ENCODE measurements at places on chromosomes 3 and 15.

DNA sequence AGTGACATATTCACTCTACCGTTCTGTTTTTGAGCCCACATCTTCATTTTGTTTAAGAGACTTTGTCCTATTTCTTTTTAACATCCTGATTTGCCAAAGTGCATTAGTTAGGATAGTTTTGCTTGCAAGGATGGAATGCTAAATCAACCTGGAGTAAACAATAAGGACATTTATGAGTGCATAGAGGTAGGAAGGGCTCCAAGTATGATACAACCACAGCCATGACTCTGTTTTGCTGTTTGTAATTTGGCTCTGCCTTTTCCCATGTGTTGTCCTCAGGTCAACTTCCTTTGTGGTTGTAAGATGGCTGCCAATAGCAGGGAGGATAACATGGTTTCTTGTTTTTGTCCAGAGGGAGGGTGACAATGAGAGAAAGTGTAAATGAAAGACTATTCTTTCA is 66.4 kb upstream of the GOLIM4 start:
- DNase-seq, result peak; percentile 22

DNA sequence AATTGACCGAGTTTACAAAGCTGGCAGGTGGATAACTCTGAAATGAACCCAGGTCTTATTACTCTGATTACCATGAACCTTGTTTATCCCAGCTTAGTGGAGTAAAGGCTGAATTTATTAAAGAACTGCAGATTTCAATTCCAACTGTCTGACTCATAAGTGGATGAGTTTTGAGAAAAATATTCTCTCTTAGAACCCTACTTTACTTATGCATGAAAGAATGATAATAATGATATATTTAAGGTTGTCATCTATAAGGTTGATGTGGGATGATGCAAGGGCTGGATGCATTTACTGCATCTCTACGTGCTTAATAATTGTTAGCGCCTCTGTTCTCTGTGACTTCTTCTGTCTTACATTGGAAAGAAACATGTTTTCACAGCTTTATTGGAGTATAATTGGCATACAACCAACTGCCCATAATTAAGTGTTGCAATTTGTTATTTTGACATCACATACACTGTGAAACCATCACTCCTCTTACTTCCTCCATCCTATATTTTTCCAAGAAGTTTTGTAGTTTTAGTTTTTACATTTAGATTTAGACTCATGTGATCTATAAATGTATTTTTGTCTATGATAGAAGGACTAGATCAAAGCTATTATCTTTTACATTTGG is 771.2 kb upstream of the ARRDC4 start:
- DNase-seq, result no peak

GRCh38 chr3:171950373-171950772 is 89.0 kb upstream of the FNDC3B start:
- peak; percentile 14 for DNase-seq

DNA sequence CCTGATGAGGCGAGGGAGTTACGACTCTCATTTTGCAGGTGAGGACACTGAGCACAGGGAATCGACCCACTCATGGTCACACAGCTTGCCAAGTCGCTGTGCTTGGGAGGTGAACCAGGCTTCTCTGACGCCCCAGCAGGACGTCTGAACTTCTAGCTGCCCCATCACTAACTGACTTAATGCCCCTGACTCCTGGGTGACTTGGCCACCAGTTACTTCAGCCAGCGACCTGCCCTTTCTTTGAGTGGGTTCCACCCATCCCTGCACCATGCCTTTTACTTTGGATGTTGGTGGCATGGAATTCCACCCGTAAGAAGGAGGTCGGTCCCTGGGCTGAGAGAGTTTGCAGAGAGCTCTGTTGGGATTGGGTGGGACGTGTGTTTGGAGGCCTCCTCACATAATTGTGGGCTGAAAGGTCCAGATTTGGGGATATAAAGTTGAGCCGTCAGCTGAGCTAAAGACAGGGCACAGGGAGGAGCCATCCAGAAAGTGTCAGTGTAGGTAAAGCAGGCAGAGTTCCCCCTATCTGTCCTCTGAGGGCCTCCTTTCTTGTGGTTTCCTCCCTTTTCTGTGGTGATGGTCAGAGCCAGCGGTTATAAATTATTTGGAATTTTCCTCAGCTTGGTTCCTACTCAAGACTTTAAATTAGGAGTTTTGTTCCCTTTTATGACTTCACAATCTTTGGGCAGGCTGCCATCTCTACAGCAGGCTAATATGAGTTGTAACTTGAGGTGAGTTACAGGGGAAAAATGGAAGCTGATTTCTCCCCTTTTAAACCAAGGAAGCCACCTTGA is 55.0 kb downstream of the FLNB start:
- DNase-seq, result peak; percentile 41

DNA sequence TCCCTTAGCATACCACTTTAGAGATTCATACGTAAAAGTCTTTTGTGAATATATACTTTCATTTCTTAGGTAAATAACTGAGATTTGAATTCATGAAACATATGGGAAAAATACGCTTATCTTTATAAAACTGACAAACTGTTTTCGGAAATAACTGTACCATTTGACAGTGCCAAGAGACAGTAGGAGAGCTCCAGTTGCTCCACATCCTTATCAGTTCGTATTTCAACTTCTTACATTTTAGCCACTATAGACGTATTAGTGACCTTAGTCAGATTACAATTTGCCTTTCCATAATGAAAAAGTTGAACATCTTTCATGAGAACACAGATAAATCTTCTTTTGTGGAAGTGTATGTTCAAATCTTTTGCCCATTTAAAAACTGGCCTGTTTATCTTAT is 133.5 kb downstream of the NR2E3 start:
- no peak for DNase-seq

DNA sequence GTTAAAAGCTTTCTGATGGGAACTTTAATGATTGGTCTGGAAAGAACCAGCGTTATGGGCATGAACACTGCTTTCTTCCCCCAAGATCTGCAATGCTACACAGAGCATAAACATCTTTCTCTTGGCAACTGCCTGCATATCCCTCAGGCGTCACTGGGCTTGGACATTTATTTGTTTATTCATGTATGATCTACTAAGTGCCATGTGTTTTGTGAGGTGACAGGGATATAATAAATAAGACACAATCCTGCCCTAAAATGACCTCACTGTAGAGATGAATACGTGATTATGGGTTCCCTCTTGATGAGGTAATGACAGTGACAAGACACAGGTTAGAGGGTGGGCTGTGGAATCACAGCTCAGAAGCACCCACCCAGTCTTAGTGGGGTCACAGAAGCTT is 485.3 kb downstream of the PDCD6IP start:
- DNase-seq, result no peak

DNA sequence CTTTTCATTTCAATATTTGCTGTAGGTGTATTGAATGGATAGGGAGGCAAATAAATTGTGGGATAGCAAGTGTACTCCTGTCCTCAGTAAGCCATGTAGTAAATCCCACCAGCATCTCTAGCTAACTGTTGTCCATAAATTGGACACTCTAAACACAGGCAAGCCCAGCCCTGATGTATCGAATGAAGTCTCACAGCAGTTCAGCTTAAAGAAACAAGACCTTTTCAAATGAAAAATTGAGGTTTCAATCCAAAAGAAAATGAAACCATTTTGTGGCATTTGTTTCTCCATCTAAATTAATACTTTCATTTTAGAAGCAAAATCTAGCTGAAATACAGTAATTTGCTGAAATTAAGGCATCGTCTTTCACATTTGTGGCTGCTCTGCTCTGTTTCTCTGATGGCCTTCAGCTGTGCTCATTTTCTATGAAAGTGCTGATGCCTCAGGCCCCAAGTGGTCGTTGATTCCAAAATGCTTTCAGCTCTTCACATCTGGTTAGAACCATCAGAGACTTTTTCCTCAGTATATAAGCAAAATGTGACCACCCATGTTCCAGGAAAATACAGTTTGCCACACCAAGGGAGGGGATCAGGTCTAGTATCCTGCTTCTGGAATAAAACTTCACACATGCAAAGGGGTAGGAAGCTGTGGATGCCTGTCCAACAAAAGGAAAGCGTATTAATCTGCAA is 245.0 kb downstream of the ZMAT3 start:
- no peak for DNase-seq

DNA sequence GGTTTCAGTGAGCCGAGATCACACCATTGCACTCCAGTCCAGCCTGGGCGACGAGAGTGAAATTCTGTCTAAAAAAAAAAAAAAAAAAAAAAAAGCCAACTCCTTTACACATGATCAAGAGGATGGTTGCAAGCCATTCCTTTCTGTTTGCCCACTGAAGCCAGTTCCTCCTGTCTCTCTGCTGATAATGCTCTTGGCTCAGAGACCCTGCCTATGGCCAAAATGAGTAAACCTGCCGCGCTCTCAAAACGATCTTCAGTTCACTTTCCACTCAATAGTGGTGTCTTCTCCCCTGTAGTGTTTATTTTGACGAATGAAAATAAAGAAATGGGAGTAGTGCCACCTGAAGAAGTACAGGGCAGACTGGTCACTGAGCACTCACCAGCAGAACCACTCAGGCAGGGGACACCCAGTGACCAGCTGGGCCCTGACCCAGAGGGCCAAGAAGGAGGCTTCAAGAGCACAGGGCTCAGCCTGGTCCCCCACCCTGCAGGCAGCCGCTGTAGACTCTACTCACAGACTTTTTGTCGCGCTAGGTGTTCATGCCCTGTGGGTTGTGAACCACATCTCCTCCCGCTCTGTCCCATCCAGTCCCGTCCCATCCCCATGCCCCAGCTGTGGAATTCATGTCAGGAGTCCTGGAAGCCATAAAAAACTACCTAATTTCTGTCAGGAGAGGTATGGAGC is 23.6 kb downstream of the GRAMD2A start:
- no peak for DNase-seq

- no peak for DNase-seq
These were observed 190.3 kb downstream of the OPA1 start for GRCh38 chr3:193783166-193783896.

- no peak for DNase-seq
These were observed 126.9 kb downstream of the IQCH start for GRCh38 chr15:67381416-67382045.

GRCh38 chr3:81789691-81790090 is 28.2 kb upstream of the GBE1 start:
- DNase-seq, result no peak

GRCh38 chr3:71607364-71607763 is 23.8 kb upstream of the FOXP1 start:
- no peak for DNase-seq

DNA sequence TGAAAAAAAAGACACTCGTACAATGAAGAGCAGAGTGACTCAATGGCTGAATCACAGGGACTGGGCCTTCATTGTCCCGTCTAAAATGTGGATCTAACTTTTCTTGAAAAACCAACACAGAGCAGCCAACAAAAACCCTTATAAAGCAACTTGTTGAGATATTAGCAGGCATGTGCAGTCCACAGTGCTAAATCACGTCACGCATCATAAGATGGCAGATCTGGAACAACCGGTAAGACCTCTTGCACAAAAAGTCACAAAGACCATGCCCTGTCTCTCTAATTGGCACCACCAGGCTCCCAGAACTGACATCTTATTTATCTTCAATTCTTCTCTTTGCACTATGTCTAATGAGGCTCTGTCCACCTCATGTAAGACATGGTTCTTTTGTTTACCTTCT is 177.0 kb downstream of the MAGI1 start:
- no peak for DNase-seq

DNA sequence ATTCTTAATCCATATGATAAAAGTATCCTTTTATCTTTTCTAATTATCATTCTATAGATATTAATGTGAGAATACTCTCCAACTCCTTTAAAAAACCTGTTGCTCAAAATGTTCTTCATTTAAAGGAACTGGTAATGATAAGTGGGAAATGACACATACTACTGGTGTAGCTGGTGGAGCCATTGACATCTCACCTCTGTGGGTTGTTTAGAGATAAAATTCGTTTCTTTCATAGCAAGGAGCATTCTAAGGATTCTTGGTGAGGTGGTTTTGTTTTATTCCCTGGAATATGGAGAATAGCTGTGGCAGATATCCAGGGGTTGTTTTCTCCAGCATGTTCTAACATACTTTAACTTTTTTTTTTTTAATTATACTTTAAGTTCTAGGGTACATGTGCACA is 299.8 kb upstream of the THBS1 start:
- DNase-seq, result no peak

GRCh38 chr3:112302150-112302830 is 8.3 kb upstream of the SLC9C1 start:
- no peak for DNase-seq

DNA sequence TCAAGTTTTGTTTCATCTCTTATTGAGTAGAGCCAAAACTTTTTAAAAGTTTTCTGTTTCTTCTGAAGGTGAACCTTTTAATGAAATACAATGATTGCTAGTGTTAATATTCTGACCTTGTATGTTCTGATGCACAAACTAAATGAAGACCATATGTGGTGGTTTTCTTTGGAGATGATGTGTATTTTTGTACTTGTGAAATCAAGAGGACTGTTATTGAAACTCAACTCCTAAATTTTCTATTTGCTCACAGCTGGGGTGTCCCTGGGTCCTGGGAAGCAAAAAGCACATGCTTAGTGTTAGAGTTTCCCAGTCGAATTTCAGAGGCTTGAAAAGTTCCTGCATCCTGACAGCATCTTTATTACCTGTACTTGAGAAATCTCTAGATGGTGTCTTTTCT is 1185.8 kb upstream of the ALCAM start:
- DNase-seq, result no peak

GRCh38 chr3:24678421-24678865 is 183.8 kb upstream of the THRB start:
- peak; percentile 68 for DNase-seq
